ENCODE measurements at places on chromosomes 12 and 14.

- DNase-seq, result no peak
These were observed 1276.4 kb downstream of the SLC16A7 start for GRCh38 chr12:60872219-60872618.

- no peak for DNase-seq
These were observed 22.9 kb upstream of the CCND2 start for GRCh38 chr12:4250691-4251090.

- DNase-seq, result no peak
These were observed 18.7 kb downstream of the RNASE10 start for GRCh38 chr14:20524027-20524426.

DNA sequence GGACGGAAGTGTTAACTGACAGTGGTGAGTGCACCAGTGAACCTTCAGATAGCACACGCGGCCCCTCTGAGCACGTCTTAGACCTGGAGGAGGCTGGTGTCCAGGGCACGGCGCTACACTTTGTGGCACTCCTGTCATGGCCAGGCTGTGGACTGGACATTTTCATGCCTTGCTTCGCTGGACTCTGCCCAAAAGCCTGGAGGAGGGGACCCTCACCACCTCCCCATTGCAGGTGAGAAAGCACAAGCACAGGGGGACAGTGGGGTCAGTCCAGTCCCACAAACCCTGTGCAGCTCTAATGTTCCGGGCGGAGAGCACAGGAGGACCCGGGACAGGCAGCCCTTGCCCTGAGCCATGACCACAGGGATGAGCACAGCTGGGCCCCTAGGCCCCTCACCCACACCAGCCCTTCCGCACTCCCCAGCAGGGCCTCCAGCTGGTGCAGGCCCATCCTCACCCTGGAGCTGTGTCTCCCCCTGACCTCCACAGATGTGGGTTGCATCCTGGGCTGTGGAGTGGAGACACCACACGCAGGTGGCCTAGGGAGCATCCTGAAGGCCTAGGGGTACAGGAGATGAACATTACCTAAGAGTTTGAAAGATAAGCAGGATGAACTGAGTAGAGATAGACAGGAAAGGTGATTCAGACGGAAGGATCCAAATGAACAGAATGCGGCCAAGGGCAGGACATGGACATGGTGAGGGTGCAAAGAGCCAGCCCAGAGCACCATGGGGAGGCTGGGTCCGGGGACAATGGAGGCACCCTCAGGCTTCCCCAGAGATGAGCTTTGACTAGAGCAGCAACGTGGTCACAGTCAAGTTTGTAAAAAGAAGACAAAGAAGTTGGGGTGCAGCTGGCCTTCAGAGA lies 132.8 kb downstream of the BCL11B start:
- DNase-seq, result no peak

- DNase-seq, result no peak
These were observed 93.9 kb downstream of the PLBD1 start for GRCh38 chr12:14473707-14474287.

DNA sequence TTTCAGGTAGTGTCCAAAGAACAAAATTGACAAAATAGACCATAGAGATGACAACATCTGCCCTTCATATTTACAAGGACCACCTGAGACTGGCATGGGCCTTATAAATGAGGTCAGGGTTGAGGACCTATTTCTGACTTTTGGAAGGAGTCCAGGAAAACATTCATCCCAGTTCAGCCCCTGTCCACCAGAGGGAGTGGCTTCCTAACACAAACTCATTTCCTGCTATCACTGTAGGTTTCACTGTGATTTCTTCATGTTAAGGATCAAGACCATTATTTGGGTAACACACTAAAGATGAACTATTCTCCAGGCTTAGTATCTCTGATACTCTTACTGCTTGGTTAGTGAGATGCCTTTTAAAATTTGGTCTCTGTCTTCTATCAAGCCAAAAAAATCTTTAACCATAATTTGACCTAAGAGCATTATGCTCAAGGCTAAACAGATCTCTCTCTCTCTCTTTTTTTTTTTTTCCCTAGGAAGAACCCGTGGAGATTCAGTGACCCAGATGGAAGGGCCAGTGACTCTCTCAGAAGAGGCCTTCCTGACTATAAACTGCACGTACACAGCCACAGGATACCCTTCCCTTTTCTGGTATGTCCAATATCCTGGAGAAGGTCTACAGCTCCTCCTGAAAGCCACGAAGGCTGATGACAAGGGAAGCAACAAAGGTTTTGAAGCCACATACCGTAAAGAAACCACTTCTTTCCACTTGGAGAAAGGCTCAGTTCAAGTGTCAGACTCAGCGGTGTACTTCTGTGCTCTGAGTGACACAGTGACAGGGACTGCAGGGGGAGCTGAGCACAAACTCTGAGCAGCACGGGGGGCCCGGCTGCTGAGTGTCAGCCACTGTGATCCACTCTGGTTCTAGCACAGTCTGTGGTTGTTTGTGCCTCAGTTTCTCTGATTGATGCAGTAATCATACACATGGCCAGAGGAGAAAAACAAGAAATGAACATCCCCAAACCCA lies 267.6 kb upstream of the OR4E1 start:
- peak; percentile 13 for DNase-seq

GRCh38 chr14:101849640-101850039 lies 88.1 kb downstream of the PPP2R5C start:
- DNase-seq, result no peak

- DNase-seq, result no peak
These were observed 101.2 kb upstream of the EGLN3 start for GRCh38 chr14:34051966-34052657.

- no peak for DNase-seq
These were observed 41.1 kb downstream of the GPR19 start for GRCh38 chr12:12654691-12655460.

- DNase-seq, result no peak
These were observed 47.7 kb downstream of the GNG2 start for GRCh38 chr14:51908086-51908485.

DNA sequence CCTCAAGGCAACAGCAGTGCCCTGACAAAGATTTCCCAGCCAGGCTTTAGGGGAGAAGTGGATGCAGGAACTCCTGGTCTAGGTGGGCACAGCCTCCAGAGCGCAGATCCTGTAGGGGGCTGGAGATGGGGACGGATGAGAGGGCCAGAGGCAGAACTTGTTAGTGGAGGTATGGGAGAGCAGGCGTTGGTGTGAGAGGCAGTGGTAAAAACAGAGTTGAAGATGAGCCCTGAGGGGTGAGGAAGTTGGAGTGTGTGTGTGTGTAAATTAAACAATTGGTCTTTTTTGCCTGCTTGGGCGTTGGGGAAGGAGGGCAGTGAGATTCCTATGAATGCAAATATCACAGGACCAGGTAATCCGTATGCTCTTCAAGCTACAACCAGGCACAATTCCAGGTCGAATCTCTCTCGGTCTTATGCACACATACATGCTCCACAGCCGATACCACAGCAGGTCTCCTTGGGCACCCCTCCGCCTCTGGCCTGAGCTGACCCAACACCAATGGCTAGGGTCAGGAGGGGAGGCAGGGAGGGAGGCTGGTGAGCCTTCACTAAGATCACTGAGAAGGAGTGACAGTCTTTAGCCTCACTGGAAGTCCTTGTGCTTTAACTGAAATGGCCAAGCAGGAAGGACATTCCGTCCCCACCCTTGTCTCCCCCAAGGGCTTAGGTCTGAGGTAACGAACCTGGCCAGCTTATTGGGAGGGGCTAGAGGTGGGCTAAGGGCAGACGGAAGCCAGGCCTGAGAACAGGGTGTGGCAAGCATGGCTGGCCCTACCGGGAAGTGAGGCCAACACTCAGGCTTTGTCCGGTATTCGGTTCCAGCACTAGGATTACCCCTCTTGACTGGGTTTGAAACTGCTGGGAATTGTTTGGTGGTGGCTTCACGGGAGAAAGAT lies 1.5 kb upstream of the KRT7 start:
- no peak for DNase-seq

DNA sequence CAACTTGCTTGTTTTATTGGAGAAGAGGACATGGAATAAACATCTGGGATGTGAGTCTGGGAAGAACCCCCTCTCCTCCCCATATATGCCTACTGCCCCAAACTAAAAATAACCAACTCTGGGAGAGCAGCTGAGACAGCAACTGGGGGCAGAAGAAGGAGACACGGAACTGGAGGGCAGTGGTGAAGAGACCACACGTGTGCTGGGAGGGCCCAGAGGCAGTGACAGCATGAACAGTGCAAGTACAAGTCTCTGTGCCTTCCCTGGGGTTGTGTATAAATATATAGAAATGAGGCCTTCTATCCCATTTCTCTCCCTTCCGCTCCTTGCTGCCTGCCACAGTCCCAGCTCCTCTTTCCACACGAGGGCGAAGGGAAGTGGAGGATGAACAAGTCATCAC lies 4.0 kb upstream of the KRT73 start:
- DNase-seq, result no peak

GRCh38 chr12:27424631-27425230 lies 21.8 kb upstream of the SMCO2 start:
- DNase-seq, result peak; percentile 28

GRCh38 chr12:33649992-33650391 lies 210.4 kb upstream of the SYT10 start:
- no peak for DNase-seq

- DNase-seq, result no peak
These were observed 187.4 kb upstream of the SLC16A7 start for GRCh38 chr12:59408431-59408830.

GRCh38 chr14:26174395-26174794 lies 423.4 kb downstream of the NOVA1 start:
- DNase-seq, result no peak

DNA sequence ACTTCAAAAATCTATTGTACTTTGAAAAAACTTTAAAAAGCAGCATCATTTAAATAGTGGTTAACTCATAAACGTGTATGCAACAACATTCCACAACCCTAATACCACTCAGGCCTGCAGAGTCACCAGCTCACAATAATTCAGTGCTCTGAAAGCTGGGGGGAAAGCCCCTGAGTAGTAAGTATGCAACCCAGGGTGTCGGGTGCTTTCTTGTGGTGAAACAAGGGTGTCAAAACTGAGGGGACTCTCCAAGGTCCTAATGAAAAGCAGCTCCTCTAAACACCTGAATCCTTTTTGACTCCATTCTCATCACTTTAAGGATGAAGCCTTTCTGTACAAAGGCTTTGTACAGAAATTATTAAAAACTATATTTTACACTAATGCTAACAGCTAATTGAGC lies 33.7 kb downstream of the FGFR1OP2 start:
- DNase-seq, result no peak

DNA sequence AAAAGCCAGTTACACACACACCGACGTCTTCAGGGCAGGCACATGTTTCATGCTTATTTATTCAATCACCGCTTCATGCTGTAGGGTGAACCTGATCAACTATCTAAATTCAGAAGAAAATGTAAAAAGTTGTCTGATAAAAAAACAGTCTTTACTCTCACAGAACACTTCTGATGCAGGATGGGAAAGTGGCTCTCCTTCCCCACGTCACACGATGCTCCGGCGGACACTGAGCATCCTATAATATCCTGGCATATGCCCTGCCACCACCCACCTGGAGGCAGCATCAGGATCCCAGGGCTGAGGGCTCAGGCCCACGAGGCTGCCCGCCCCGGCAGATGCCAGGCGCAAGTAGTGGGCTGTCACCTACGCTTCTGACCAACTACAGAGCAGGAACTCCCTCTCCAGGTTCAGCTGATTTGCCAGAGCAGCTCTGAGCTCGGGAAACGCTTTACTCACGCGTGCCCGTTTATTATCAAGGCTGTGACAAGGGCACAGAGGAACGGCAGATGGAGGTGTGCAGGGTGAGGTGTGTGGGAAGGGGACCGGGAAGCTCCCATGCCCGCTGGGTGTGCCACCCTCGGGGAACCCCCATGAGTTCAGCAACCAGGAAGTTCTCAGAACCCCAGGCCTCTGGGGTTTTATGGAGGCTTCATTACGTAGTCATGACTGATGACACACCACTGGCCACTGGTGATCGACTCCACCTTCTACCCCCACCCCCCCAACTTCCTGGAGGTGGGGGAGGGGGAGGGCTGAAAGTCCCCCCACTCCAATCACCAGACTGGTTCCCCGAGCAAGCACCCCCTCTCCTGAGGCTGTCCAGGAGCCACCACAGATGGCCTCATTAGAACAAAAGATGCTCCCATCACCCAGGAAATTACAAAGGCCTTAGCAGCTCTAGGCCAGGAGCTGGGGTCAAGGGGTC lies 32.1 kb downstream of the SLC15A4 start:
- peak; percentile 78 for DNase-seq

Data from inflammatory macrophage treated with lipopolysaccharide for 1 hour (primary cell).